Hematopoietic multipotent progenitor cell treated with erythropoietin and hydrocortisone succinate and interleukin-3 and kit ligand, for 8 days (in vitro differentiated cells): ENCODE measurements at places on chromosomes 12 and 14.

GRCh38 chr12:106113824-106114446 is 24.8 kb downstream of the NUAK1 start:
- DNase-seq: no peak

DNA sequence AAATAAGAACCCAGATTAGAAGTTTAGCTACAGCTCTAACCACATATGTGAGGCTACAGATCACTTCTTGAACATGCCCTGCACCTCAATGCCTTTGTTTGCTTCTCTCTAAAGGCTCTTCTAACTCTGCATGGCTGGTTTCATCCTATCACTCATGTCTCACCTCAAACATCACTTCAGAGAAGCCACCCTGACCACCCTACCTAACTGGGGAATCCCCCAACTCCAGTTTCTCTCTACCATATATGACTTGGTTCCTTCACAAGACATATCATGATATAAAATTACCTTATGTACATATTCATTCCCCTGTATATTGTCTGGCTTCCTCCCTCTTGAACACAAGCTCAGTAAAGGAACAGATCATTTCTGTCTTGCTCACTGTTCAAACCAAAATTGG is 250.2 kb upstream of the GRIP1 start:
- DNase-seq: no peak

- no peak for DNase-seq
These were observed 3.4 kb downstream of the CYP46A1 start for GRCh38 chr14:99687284-99688209.

- DNase-seq: no peak
These were observed 3.9 kb upstream of the TMEM63C start for GRCh38 chr14:77177702-77178101.

GRCh38 chr14:92978229-92979021 is 55.5 kb downstream of the CHGA start:
- no peak for DNase-seq

GRCh38 chr12:79920421-79921238 is 14.3 kb downstream of the PPP1R12A start:
- DNase-seq: peak; percentile 27

DNA sequence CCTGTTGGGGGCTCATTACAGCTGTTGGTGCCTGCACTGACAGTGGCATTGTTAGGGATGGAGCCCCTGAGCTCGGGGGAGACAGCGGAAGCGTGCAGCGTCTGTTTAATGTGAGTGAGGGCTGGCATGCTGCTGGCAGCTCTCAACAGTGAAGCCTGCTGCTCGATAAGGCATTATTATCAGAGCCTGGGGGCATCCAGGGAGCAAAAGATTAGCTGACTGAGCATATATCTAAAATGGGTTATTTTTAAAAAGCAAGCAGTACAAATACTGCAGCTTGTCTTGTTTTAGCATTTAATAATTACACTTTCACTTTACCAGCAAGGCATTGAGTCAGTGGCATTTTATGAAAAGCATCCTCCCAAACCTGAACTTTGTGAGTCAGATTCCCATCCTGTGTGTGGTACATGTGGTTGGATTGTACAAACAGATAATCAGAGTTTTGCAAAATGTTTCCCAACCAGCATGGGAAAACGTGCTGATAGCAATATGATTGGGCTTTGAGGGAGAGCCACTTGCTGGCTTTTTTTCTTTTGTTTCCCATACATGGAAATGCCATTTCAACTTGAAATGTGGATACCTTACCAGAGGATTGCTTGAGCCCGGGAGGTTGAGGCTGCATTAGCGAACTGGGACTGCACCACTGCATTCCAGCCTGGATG is 150.8 kb downstream of the PRKCH start:
- DNase-seq: peak; percentile 78

- no peak for DNase-seq
These were observed 202.8 kb upstream of the STXBP6 start for GRCh38 chr14:25252793-25253192.

- DNase-seq: no peak
These were observed 42.6 kb downstream of the BEGAIN start for GRCh38 chr14:100544506-100545141.

- no peak for DNase-seq
These were observed 723.7 kb upstream of the USP15 start for GRCh38 chr12:61536525-61536924.

DNA sequence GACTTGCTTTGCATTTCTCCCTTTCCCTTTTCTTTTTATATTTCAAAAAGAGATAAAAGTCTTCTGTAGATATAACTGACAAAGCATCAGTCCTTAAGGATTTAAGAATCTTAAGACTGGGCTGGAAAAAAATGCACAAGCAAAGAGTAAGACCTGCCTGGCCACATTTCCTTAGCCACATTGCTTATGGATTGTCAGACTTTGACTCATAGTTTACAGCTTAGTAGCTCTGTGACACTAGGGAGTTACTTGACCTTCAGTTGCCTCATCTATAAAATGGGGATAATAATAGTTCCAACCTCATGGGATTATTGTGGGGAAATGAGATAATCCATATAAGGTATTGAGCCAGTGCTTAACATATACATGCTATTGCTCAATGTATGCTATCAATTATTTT is 66.4 kb upstream of the STK38L start:
- no peak for DNase-seq

GRCh38 chr14:61065656-61066055 is 84.6 kb downstream of the SLC38A6 start:
- DNase-seq: no peak

DNA sequence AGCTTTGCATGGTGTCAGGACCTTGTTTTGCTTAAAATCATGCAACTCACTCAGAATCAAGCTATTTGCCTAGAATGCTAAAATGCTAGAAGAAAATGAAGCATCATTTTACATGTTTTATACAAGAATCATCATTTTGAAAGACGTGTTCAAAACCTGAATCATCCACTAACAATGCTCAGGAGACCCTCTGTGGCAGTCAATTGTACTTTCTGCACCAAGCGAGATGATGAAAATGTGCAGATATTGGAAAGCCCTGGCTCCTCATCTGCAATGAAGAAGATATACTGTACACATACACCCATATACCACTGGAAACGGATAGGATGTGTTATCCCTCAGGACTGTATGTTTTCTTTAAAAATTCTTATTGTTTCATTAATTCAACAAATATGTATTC is 92.7 kb downstream of the DYRK2 start:
- no peak for DNase-seq

DNA sequence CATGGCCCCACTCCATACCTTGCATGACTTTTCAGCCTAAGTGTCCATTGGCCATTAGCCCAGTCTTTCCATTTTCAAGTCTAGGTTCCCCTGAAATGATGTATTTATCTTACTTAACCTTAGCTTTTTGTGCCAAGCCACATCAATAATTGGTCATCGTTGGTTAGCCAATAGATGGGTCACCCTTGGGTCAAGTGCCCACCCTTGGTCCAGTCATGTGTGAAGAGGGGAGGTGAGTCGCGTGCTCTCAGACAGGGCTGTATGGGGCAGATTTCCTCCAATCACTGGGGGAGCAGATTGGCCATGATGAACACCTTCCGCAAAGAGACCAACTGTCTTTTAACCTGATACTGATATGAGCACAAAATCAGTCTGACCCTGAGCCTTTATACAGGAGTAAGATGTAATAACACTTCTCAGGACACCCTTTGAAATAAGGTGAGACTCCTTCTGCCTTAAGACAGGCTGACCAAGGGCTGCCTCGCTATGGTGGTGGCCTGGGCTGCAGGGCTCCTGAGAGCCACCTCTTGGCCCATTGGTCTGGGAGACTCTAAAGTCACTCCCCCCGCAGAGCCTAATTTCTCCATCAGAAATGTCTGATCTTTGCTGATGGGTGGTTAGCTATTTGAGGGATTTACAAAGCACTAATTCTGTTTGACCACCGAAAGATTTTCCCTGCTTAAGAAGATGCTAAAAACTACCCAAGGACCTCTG is 143.2 kb downstream of the ZFP36L1 start:
- no peak for DNase-seq

DNA sequence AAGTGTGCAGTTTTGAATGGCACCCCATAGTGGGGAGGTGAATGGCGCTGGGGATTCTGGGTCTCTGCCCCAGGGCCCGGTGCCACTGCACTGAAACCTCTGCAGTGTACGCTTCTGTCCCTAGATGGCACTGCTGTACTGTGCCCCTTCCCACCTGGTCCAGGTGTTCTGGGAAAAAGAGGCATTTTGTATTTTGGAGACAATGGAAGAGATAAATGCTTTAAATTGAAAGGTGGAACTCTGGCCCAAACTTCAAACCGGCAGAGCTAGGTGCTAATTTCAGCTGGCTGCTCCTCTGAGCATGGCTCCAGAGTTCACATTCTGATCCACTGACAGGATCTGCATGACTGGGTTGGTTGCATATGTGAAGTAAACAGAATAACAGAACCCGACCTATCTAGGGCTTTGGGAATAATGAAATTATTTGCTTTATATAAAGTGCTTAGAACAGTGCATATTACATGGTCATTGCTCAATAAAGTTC is 52.2 kb downstream of the KRT80 start:
- peak; percentile 55 for DNase-seq

- no peak for DNase-seq
These were observed 63.0 kb upstream of the TCL1B start for GRCh38 chr14:95623195-95623594.

- no peak for DNase-seq
These were observed 91.8 kb upstream of the ARID2 start for GRCh38 chr12:45637706-45638105.

DNA sequence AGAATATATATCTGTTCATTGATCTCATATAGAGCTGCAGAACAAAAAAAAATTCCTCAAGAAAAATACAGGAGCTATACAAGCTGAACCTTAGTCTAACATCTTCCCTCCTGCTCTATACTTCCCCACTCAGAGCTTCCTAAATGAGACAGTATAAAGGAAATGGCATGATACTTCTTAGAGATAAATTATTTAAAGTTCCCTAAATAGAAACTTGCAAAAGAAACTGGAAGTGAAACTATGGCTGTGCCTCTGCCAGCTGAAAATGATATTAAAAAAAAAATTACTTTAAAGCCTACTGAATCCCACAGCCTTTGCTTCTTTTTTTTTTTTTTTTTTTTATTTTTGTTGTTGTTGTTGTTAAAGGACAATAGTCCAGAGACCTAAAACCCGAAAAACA is 11.6 kb upstream of the NEK9 start:
- DNase-seq: no peak

GRCh38 chr12:13099066-13099843 is 4.2 kb downstream of the GSG1 start:
- DNase-seq: no peak

DNA sequence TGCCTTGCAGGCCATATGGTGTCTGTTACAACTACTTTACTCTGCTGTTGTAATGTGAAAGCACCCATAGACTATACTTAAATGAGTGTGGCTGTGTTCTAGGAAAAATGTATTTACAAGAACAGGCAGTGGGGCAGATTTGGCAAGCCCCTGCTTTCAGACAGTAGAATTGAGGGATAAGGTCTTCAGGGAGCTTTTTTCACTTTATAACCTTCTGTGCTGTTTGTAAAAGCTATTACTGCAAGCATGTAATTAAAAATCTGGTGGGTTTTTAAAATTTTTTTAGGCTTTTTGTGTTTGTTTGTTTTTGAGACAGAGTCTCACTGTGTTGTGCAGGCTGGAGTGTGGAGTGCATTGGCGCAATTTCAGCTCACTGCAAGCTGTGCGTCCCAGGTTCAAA is 73.9 kb downstream of the VEZT start:
- DNase-seq: no peak

- DNase-seq: no peak
These were observed 4.1 kb upstream of the CLEC4D start for GRCh38 chr12:8508910-8509841.

- no peak for DNase-seq
These were observed 100.0 kb downstream of the PRIMA1 start for GRCh38 chr14:93688239-93688666.

- no peak for DNase-seq
These were observed 378.9 kb downstream of the TMTC2 start for GRCh38 chr12:83065562-83065961.

GRCh38 chr12:49887536-49888401 is 15.9 kb downstream of the FAIM2 start:
- no peak for DNase-seq
